ENCODE measurements at places on chromosomes 4 and X. TPM values are rescaled to one million over a fixed set of nuclear protein-coding genes. Genes with fewer than 3 reads are reported as not detected.

Gene CCDC158
- 0.37 TPM for total RNA-seq

Gene CD38
- not detected for total RNA-seq

Gene CXXC4
- under 0.01 TPM for total RNA-seq

Gene SUPT20HL2
- 0.22 TPM for total RNA-seq

Gene SCRG1
- total RNA-seq = 0.33 TPM

Gene DCK
- total RNA-seq = 17.9 TPM

Gene MCF2
- not detected for total RNA-seq

Gene MGAT4D
- total RNA-seq = not detected

Gene FAM241A
- total RNA-seq = 3.2 TPM

Gene TRIM61
- 1.5 TPM for total RNA-seq

Gene EPHA5
- total RNA-seq = 2.9 TPM

Gene MORC4
- total RNA-seq = 48.6 TPM

Gene LRIT3
- total RNA-seq = 0.11 TPM

Gene HPGDS
- total RNA-seq = not detected

Gene SNCA
- 21.2 TPM for total RNA-seq

Gene CFAP299
- total RNA-seq = 1.7 TPM

Gene ADH7
- not detected for total RNA-seq

Gene PRDM8
- 10.1 TPM for total RNA-seq

Gene CTAG1B
- total RNA-seq = not detected
